Caki2 (cell line): ENCODE measurements at places on chromosomes 6 and 20.

DNA sequence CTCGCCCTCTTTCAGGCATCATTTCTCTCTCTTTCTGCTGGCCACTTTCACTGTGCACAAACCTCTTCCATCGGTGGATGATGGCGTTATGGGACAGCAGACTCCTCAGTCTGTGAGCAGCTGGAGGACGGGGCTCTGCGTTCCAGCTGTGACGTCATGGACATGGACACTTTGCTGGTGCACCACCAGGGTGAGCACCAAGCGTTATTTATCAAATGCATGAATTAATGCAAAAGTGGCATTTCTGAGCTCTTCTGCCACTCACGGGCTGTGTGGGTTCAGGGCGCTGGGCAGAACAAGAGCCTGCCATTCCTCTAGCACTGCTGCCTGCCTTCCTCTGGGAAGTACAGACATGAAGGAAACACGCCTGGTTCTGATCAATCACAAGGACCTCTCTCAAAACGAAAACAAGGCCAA lies 82.9 kb upstream of the MPC1 start:
- DNase-seq = no peak

GRCh38 chr6:132931936-132932514 lies 117.7 kb downstream of the RPS12 start:
- peak; percentile 5 for DNase-seq

DNA sequence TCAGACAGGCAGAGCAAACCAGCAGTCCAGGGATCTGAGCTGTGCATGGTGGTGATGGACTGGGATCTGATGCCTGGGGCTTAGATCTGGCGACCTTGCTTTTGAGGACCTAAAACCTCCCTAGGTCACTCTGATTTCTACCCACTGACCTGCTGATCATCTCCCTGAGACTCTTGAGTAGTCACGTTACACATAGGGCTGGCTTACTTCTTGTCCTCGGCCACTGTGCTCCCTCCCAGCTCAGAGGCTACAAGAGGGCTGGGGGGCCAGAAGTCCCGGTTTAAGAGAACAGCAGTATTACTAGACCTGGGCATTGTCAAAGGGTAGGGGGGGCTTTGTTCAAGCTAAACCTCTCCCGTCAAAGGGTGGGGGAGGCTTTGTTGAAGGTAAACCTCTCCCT lies 5.5 kb downstream of the DYNLT1 start:
- no peak for DNase-seq

- no peak for DNase-seq
These were observed 14.1 kb upstream of the EMILIN3 start for GRCh38 chr20:41380551-41381193.

GRCh38 chr20:44646023-44646640 lies 5.4 kb downstream of the ADA start:
- no peak for DNase-seq

GRCh38 chr20:52118016-52118623 lies 73.5 kb downstream of the ZFP64 start:
- no peak for DNase-seq

- DNase-seq = no peak
These were observed 4.0 kb upstream of the OSBPL2 start for GRCh38 chr20:62234339-62234738.

DNA sequence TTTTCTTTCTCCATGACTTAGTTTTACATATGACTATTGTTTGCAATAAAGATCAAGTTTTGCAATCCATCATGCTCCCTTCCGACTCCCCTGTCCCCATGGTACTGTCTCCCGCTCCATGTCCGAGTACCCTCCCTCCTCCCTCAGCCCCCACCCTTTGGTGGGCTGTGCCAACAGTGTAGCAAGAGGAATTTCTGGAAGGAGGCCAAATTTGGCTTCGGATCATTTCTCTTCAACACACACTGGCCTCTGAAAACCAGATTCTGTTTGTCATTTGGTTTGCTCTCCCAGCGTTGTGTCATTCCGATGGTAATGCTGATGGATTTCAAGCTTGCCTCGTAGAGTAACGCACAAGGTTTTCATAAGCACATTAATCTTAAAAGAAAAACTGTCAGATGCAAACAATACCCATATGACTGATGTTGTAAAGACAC lies 22.9 kb upstream of the PAX1 start:
- peak; percentile 56 for DNase-seq

GRCh38 chr20:3248993-3249347 lies 10.0 kb upstream of the SLC4A11 start:
- no peak for DNase-seq

- no peak for DNase-seq
These were observed 382.9 kb downstream of the QKI start for GRCh38 chr6:163797296-163797845.

DNA sequence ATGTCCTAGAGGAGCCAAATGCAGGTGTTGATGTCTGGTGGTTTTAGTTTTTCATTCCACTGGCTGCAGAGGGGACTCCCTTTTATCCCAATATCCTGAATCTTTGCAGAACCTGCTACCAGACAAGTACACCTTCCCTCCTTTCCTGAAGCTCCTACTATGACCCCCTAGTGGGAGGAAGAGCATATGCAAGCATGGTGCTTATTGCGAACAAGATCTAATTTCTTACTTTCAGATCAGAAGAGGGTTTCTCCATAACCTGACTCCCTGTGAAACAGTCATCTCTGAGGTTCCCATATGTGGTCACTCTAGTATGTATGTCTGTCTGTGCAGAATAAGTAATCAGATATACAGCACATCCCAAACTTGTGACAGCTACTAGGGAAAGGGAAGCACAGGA lies 277.2 kb downstream of the ARHGAP18 start:
- DNase-seq = no peak

GRCh38 chr6:24188578-24189080 lies 62.6 kb downstream of the NRSN1 start:
- DNase-seq = no peak
